ENCODE measurements at places on chromosomes 7 and 10. TPM values are rescaled to one million over a fixed set of nuclear protein-coding genes. Genes with fewer than 3 reads are reported as not detected.

The REEP3 gene
- total RNA-seq, result 25.9 TPM

The LLCFC1 gene
- total RNA-seq, result not detected

The SPDYE11 gene
- not detected for total RNA-seq

The DLX6 gene
- not detected for total RNA-seq

The ZYX gene
- 21.5 TPM for total RNA-seq

The NXPH1 gene
- not detected for total RNA-seq

The HOXA7 gene
- total RNA-seq, result not detected

The NUPR2 gene
- total RNA-seq, result not detected

DNA sequence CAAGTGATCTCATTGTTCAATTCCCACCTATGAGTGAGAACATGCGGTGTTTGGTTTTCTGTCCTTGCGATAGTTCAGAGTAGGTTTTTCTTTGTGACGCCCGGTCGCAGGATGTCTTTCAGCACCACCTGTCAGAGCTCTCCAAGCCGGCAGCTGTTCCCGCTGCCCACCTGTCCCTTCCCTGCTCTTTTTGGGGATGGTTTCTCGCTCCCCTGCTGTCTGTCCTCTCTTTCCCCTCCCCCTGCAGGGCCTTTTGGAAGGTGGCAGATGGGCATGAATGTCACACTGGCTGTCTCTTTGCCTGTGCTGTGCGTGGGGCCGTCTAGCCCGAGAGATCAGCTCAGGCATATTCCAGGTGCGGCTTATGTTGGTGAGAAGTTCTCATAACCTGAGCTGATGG, 137.0 kb downstream of the GRK5 start:
- H3K36me3 ChIP-seq, result no peaks in the 10 kb centered on the region
- no peak overlapping the region for H3K4me3 ChIP-seq
- no peak for DNase-seq

GRCh38 chr10:49744091-49744685, 17.9 kb downstream of the OGDHL start:
- H3K4me3 ChIP-seq, result no peak overlapping the region
- no peak overlapping the region for H3K27ac ChIP-seq
- no peaks in the 10 kb centered on the region for H3K36me3 ChIP-seq
- DNase-seq, result no peak
- H3K4me1 ChIP-seq, result no peaks in the 10 kb centered on the region
- H3K27me3 ChIP-seq, result no peaks in the 10 kb centered on the region

DNA sequence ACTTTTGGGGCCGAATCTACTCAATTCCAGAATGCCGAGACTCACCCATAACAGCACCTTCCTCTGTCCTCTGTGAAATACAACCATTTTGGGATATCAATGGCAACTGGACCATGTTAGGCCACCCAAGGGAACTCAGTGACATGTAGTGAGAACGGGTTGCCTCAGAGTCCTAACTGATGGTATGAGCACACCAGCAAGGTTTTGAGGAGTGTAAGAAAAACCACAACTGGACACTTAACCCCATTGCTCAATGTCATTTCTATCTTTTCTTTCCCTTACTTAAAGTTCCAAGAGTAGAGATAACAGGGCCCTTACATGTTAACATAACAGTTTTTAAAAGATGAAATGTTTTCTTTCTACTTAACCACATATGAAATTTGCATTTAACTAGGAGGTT, 67.1 kb downstream of the TNS3 start:
- H3K4me1 ChIP-seq, result peaks cover 14% of the 10 kb centered on the region
- no peak overlapping the region for H3K27ac ChIP-seq
- no peak for DNase-seq
- H3K27me3 ChIP-seq, result no peaks in the 10 kb centered on the region
- no peak overlapping the region for H3K4me3 ChIP-seq

- H3K27me3 ChIP-seq, result no peaks in the 10 kb centered on the region
- no peaks in the 10 kb centered on the region for H3K36me3 ChIP-seq
- no peak overlapping the region for H3K4me3 ChIP-seq
- DNase-seq, result no peak
Measured at GRCh38 chr10:32229170-32229569, 117.8 kb downstream of the EPC1 start.

DNA sequence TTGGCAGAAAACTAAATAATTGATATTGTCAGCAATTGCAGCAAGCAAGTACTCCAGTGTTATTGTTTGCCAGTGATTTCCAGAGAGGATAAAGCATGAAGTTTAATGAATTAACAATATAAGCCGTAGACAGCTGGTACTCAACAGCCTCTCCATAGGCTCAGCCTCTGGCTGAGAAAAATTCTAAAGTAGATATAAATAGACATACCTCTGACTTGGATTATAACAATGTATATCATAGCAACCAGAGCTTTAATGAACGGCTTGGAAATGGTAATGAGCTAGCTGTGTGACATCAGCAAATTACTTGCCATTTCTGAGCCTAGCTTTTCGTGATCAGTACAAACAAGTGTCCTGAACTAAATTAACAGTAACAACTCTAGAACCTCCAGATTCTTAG, 1055.4 kb upstream of the AUTS2 start:
- H3K4me1 ChIP-seq, result no peaks in the 10 kb centered on the region
- no peak for DNase-seq
- no peak overlapping the region for H3K27ac ChIP-seq
- H3K4me3 ChIP-seq, result no peak overlapping the region

DNA sequence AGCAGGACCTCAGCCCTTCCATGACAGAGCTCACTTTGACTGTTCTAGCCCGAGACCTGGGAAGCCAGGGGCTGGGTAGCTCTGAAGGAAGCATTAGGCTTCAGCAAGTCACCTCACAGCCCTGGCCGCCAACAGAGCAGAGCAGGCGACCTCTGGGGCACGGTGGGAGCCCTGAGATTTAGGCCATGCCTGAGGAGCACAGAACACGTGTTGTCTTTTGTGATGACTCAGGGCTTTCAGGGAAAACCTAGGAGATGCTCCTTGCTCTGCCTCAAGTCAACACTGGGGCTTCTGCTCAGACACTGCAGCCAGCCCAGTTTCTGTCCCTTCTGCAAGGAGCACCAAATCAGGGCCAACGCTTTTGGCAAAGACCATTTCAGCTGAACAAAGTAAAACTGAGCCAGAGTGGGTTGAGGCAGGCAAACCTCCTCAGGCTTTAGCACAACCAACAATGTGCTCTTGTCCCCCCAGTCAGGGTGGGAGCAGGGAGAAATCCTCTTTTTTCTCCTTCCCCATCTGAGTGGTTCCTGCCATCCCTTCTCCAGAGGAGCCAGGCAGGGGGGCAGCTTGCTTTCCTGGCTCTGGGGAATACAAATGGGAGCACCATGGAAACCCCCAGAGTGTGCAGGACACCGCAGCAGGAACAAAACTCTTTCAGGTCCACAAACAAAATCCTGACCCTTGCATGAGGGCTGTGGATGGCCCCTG, 14.4 kb downstream of the CAMK2G start:
- peaks cover 10% of the 10 kb centered on the region for H3K4me1 ChIP-seq
- no peak for DNase-seq
- H3K27ac ChIP-seq, result no peak overlapping the region
- no peak overlapping the region for H3K4me3 ChIP-seq

DNA sequence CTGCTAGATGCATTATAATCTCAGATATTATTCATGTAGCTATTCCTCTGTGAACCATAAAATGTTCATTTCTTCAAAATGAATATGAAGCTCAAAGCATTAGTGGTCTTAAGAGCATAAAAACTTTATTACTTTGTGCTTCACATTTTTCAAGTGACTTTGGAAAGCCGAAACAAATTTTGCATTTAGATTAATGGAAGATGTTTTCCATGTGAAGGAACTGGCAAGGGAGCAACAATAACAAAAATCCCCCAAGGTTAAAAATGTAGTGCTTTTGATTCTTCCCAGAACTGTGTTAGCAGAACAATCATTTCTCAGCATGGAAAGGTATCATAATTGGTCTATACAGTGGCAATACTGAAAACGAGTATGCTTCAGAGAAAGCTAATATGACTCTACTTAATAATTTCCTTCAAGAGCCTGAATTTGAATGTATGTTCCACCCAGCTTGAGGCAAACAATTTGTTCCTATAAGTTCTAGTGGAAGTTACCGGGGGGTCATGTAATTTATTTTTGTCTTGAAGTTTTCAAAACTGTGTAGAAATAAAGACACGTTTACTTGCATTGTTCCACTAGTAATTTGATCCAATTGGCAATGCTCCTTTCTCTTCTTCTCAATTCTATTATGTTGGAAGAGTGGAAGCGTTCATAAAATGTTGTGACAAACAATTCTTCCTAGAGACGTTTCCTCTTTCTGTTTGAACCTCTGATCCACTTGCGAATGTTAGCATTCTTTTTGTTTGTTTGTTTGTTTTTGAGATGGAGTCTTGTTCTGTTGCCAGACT, 665.4 kb downstream of the AUTS2 start:
- no peaks in the 10 kb centered on the region for H3K36me3 ChIP-seq
- H3K27ac ChIP-seq, result no peak overlapping the region
- H3K4me1 ChIP-seq, result peaks cover 21% of the 10 kb centered on the region
- no peak overlapping the region for H3K4me3 ChIP-seq
- H3K27me3 ChIP-seq, result no peaks in the 10 kb centered on the region
- no peak for DNase-seq

DNA sequence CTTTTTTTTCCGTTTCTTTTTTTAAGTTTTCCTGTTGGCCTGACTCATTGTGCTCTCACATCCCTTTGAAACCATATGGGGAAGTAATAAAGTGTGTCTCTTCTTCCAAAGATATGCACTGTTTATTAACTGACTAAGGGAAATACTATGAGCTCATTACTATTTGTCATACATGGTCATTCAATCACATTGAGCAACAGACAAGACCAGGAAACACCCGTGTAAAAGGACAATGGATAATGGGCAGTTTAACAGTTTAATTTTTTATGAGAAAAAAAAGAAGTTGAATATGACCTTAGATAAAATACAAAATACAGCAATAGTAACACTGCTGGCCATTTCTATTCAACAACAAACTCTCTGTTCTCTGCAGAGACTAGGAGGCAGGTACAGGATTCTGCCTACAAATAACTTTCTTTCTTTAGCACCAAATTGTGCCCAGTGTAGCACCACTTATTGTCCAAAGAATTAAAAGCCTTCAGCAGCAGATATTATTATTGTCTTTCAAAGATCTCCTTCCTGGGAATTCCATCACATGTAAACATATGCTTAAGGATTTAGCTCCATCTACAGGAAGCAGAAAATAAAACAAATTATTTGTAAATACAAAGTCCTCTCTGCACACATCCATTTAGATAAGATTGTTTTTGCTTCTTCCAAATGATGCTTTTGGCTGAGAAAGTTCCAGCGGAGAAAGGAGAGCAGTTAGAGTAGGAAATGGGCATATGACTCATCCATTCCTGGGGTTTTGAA, 55.0 kb upstream of the AKR1E2 start:
- H3K27me3 ChIP-seq, result no peaks in the 10 kb centered on the region
- no peak overlapping the region for H3K27ac ChIP-seq
- DNase-seq, result no peak
- no peak overlapping the region for H3K4me3 ChIP-seq
- no peaks in the 10 kb centered on the region for H3K36me3 ChIP-seq

DNA sequence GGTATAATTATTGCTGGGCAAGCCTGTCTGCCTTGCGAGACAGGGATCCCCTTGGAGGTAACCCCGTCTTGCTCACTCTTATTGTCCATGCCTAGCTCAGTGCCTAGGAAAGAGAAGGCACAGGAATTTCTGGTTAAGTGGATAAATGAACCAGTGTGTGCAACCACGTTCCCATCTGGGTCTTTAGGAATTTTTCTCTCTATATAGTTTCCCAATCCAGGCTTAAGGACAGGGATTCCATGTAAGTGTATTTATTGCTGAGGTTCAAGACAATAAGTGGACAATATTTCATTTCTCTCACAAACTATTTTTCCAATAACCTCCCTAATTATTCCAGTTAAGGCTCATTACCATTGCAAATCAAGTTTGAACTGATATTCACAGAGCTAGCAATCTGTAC, 8.9 kb upstream of the ADAM12 start:
- no peaks in the 10 kb centered on the region for H3K27me3 ChIP-seq
- no peaks in the 10 kb centered on the region for H3K36me3 ChIP-seq
- no peak for DNase-seq
- no peak overlapping the region for H3K27ac ChIP-seq
- no peak overlapping the region for H3K4me3 ChIP-seq

- no peaks in the 10 kb centered on the region for H3K27me3 ChIP-seq
- no peaks in the 10 kb centered on the region for H3K36me3 ChIP-seq
- H3K4me3 ChIP-seq, result no peak overlapping the region
- DNase-seq, result no peak
- H3K4me1 ChIP-seq, result no peaks in the 10 kb centered on the region
Measured at GRCh38 chr10:32148864-32149251, 92.6 kb upstream of the KIF5B start.
